Heart left ventricle (tissue), 16 donors: ENCODE measurements at places on chromosomes 12 and 14. TPM values are rescaled to one million over a fixed set of nuclear protein-coding genes. Genes with fewer than 3 reads are reported as not detected.
A peak's percentile ranks its signal among the peaks of the same experiment; 100 is the strongest.

- no peaks in the 10 kb centered on the region for H3K27me3 ChIP-seq
- peak; percentile 79 for DNase-seq
- peaks cover 36% of the 10 kb centered on the region for H3K4me1 ChIP-seq
- no peaks in the 10 kb centered on the region for H3K36me3 ChIP-seq
These were observed 12.9 kb upstream of the CALM1 start for GRCh38 chr14:90383731-90384542.

GRCh38 chr12:69073035-69073434 is 140.1 kb upstream of the CPM start:
- H3K27me3 ChIP-seq: no peaks in the 10 kb centered on the region
- DNase-seq: no peak
- no peak overlapping the region for H3K27ac ChIP-seq
- no peaks in the 10 kb centered on the region for H3K36me3 ChIP-seq

Gene PLXNC1
- total RNA-seq: 3.1 TPM

Gene ACVRL1
- 74.8 TPM for total RNA-seq

GRCh38 chr14:105061428-105062047 is 3.7 kb downstream of the GPR132 start:
- H3K27ac ChIP-seq: peak overlapping the region; percentile 89
- no peaks in the 10 kb centered on the region for H3K27me3 ChIP-seq
- no peaks in the 10 kb centered on the region for H3K36me3 ChIP-seq
- DNase-seq: peak; percentile 73
